Ovary (tissue), 10 donors: ENCODE measurements at places on chromosomes 7 and 10. TPM values are rescaled to one million over a fixed set of nuclear protein-coding genes. Genes with fewer than 3 reads are reported as not detected.

DNA sequence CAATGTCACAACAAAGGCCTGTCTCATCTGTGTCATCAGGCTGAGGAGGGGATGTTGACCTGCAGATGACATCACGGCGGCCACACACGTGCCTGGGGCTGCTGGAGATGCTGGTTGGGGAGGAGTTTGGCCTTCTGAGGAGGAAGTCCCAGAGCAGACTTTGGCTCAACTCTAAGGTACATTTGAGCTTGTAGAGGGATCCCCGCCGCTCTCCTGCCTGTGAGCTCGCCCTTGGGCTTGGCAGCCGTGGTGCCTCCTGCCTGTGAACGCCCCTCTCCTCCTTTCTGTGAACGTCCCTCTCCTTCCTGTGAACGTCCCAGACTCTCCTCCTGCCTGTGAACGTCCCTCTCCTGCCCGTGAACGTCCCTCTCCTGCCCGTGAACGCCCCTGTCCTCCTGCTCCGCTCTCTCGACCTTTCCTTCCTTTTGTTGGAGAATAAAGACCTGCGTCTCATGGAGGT, 176.4 kb downstream of the DNAJB6 start:
- DNase-seq: no peak

GRCh38 chr10:102461187-102462054, 10.1 kb upstream of the C10orf95 start:
- DNase-seq: peak; percentile 97

GRCh38 chr10:121988361-121989324, at the start of gene TACC2:
Gene TACC2 (plus strand): TSS chr10:121989163. CDS start chr10:122021982, 32,819 bp downstream.
- DNase-seq: no peak

DNA sequence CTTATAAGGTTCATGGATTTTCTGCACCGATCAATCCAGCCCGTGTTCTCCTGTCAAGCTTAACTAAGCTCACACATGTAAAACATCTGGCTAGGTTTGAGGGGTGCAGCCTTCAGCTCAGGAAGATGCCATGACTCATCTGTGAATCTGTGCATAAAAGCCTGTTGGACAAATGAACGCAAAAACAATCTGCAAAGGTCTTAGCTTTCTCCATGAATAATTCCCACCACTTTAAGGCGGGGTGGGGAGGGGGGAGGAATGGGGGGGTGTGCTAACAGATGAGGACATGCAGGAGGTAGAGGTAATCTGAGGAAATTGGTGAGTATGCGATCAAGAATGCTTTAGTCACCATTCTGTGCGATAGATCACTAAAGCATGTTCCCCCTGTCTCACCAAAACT, 4.8 kb downstream of the DOCK4 start:
- no peak for DNase-seq

DNA sequence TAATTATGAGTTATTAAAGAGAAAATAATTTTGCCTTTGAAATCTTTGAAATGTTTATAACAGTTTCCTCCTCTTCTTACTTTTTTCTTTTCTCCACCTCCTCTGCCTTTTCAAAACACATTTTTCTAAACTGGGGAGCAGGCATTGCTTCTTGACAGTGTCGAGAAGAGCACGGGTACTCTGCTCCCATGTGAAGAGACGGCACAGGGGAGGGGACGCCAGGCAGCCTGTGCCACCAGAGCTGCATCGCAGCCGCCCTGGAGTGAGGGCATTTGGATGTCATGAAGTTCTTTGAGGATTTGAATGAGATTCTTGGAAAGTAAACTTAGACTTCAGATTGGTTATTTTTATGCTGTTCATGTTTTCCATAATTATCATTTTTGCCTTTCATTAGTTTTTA, 149.7 kb downstream of the ACTR3B start:
- DNase-seq: no peak

TAS2R4 gene
- 1.5 TPM for polyA plus RNA-seq

HOXA6 gene
- 0.29 TPM for polyA plus RNA-seq

SPDYE2B gene
- polyA plus RNA-seq: not detected
